ENCODE measurements at places on chromosomes 6 and 20.

- DNase-seq = no peak
Measured at GRCh38 chr6:133245422-133245903, 4.3 kb downstream of the EYA4 start.

DNA sequence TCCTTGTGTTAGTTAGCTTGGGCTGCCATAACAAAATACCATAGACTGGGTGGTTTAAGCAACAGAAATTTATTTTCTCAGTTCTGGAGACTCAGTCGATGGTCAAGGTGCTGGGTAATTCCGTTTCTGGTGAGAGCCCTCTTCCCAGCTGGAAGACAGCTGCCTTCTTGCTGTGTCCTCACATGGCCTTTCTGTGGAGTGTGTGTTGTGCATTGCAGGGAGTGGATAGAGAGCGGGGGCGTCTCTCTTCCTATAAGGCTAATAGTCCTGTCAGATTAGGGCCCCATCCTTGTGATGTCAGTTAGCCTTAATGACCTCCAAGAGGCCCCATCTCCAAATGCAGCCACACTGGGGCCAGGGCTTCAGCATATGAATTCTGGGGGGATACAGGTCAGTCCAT is 19.2 kb downstream of the CHMP4B start:
- no peak for DNase-seq

DNA sequence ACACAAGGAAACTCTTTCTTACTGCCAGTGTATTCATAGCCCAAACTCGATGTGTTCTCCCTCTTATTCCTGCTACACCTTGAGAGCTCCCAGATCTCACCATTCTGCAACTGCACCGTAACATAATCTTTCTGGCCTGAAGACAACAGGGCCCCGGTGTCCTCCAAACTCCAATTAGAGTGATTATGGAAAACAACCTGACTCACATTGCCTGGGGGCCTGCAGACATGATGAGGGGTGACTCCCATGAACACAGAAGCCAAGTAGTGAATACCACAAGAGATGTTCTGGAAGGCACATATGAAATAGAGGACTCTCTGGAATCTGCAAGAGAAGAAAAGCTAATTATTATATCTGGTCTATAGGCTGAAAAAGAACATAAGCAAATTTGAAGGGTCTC is 19.7 kb downstream of the SLC22A16 start:
- DNase-seq = no peak

GRCh38 chr6:87136963-87137362 is 18.4 kb upstream of the ZNF292 start:
- DNase-seq = no peak

DNA sequence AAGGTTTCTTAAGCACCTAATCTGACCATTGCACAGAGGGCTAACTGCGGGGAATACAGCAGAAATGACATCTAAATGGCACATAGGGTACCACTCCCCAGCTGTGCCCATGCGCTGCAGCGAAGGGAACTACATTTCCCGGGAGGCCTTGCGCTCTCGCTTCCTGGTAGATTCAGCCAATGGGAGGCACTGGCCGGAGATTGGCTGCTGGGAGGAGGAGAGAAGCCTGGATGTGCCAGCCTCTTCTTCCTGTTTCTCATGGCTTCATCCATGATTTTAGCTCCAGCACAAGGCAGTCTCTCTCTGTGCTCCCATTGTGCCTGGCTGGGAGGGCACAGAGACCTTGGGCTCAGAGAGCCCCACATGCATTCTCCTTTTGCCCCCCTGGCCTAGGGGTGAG is 101.7 kb upstream of the FOXA2 start:
- peak; percentile 73 for DNase-seq

GRCh38 chr6:83884523-83884922 is 25.0 kb downstream of the CYB5R4 start:
- DNase-seq = peak; percentile 64

GRCh38 chr6:11598687-11599086 is 61.1 kb downstream of the TMEM170B start:
- no peak for DNase-seq

GRCh38 chr20:4449957-4450715 is 271.6 kb upstream of the PRND start:
- no peak for DNase-seq

DNA sequence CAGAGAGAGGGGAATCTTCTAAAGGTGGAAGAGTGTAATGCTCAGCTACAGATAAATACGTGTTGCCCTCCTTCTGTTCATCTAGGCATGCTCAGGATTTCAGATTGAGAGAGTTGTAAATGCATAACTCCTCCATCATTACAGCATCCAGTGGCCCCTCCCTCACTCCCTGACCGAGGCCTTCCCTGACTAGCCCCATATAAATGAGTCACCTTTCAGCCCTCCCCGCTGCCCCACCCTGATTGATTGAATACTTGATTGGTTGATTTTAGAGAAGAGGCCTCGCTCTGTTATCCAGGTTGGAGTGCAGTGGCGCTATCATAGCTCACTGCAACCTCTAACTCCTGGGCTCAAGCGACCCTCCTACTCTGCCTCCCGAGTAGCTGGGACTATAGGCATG is 193.7 kb downstream of the EYA2 start:
- DNase-seq = no peak

GRCh38 chr20:38962928-38963401 is 821 bp downstream of the DHX35 start:
- DNase-seq = no peak

- DNase-seq = no peak
Measured at GRCh38 chr20:8127553-8128255, 4.4 kb upstream of the PLCB1 start.

- no peak for DNase-seq
Measured at GRCh38 chr6:166289207-166290060, 18.8 kb downstream of the PRR18 start.

DNA sequence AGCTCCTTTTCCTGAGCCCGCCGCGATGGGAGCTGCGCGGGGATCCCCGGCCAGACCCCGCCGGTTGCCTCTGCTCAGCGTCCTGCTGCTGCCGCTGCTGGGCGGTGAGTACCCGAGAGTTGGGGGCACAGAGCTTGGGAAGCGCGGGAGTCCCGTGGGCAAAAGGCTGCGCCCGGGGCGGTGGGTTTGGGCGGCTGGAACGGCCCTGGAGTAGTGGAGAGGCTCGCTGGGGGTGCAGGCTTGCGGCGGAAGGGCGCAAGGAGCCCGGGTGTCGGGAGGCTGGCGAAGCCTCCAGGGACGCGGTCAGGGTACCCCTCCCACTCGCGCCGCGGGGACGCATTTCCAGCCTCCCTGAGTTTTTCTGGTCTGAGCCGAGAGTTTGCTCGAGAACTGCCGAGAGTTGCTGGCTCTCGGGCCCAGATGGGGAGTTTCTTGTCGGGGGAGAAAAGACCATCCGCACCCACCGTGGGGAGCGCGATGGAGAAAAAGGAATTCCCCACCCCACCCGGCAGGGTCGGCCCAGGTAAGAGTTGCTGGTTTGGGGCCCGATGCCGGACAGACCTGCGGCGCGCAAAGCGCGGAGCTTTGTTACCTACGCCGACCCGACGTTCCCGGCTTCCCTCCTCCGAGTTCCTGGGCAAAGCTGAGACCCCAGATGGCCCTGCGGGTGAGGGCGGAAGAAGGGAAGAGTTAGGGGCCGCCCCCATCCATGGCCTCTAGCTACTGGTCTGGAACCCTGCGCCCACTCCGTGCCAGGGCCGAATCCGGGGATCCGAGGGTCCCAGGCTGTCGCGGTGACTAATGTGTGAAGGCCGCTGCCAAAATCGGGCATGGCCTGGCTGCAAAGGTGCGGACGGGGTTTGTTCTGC is 584 bp downstream of the PTK7 start:
- DNase-seq = no peak

GRCh38 chr6:67412035-67412434 is 1223.0 kb upstream of the ADGRB3 start:
- no peak for DNase-seq

GRCh38 chr6:85494547-85495536 is 45.0 kb downstream of the NT5E start:
- no peak for DNase-seq

GRCh38 chr6:24539416-24539815 is 44.6 kb downstream of the ALDH5A1 start:
- no peak for DNase-seq
